Dermis microvascular lymphatic vessel endothelial cell (primary cell): ENCODE measurements at places on chromosomes 6 and 20.

- DNase-seq: peak; percentile 41
These were observed 80.0 kb upstream of the RPS6KA2 start for GRCh38 chr6:166707045-166707444.

DNA sequence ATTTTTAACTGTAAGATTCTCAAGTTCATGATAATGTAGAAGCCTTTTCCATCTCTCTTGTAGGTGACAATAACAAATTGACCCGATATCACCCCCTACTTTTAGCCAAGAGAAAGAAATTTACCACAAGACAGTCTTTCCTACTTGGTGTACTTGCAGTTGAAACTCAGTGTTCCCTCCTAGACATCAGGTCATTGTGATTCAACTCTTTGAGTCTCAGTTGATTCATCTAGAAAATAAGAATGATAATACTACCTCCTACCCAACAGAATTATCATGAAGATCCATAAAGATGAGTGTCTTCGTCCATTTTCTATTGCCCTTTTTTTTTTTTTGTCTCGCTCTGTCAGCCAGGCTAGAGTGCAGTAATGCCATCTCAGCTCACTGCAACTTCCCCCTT lies 51.3 kb upstream of the TRERF1 start:
- no peak for DNase-seq

- no peak for DNase-seq
These were observed 39.0 kb downstream of the NCOA3 start for GRCh38 chr20:47540443-47541354.

GRCh38 chr20:37922016-37922415 lies 19.1 kb downstream of the VSTM2L start:
- DNase-seq: no peak

DNA sequence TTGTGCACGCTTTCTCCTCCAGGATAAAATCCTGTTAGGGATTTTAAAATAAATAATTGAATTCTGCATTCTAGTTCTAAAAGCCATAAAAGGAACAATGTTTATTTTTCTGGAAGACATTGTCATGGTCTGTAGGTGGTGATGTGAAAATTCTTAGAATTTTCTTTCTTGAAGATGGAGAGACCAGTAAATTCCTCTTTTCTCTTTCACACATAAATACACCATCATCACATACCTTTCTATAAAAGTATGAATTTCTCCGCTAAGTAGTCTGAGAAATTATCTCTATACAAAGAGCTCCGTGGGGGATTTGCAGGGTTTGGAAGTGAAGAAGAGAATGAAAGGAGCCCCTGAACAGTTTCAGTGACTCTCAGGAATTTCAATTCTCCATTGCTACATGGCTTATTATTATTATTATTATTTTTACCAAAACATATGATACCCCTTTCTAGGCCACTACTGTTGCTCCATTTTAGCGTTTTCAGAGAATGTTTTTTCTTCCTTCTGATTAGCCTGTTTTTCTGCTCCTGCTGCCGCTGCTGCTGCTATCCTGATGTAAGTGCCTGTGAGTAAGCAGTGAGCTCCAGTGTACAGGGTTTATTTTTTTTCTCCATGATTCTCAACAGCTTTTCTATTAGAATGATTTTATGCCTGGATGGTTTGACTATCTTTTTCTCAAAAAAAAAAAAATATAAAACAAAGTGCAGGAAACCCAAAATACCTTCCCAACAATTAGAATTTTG lies 145.8 kb downstream of the SAMD5 start:
- DNase-seq: no peak

- no peak for DNase-seq
These were observed 43.3 kb downstream of the PPARD start for GRCh38 chr6:35385457-35386202.

- DNase-seq: peak; percentile 67
These were observed 706 bp downstream of the ZNF184 start for GRCh38 chr6:27472182-27472616.

- DNase-seq: no peak
These were observed 504.9 kb downstream of the DOK5 start for GRCh38 chr20:54980103-54980960.

GRCh38 chr6:154593122-154593521 lies 82.6 kb upstream of the CNKSR3 start:
- DNase-seq: no peak

DNA sequence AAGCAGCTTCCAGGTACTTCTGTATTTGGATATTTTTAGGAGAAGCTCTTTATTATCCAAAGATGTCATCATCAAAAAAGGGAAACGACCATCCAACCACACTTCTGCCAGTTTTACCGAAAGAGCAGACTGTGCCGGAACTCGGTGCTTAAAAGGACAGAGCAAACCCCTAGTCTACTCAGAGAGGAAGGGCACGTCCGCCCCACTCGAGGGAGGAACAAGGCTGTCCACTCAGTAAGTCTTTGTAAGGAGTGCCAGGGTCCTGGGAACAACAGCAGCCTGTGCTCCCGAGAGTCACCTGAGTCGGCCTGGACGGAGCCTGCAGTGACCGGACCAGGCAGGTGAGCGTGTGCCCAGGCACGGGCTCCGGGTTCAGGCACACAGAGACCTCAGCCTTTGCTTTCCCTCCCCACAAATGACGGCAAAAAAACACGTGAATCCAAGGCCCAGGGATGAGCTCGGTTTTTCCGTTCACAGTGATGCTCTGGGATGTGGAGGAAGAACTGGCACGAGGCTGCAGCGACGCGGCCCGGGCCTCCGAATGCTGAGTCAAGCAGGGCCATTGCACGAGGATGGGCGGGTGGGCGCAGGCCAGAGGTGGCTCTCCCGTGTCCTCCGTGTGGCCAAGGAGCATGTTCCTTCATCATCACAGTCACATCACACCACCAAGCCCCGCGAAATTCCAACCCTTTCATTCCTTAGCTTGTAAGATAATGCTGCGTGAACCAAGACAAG lies 17.4 kb upstream of the SLCO4A1 start:
- no peak for DNase-seq

- no peak for DNase-seq
These were observed 1192.3 kb upstream of the GJE1 start for GRCh38 chr6:140940251-140940925.

DNA sequence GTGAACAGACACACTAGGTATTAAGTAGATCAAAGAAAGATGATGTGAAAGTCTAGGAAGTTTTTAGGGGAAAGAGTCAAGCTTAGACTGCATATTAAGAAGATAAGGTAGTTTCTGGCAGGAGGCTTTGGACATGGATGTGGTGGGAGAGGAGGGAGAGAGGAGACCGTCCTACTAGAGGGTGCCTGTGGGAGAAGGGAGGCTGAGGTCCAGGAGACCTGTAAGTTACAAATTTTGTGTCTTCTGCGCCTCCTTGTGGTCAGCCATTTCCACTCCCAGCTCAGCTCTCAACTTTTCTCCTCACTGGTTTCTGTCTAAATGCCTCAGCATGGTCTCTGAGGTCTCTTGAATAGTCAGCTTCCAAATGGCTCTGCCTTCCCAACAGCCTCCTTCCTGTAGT lies 193.5 kb downstream of the UNC5CL start:
- peak; percentile 15 for DNase-seq

DNA sequence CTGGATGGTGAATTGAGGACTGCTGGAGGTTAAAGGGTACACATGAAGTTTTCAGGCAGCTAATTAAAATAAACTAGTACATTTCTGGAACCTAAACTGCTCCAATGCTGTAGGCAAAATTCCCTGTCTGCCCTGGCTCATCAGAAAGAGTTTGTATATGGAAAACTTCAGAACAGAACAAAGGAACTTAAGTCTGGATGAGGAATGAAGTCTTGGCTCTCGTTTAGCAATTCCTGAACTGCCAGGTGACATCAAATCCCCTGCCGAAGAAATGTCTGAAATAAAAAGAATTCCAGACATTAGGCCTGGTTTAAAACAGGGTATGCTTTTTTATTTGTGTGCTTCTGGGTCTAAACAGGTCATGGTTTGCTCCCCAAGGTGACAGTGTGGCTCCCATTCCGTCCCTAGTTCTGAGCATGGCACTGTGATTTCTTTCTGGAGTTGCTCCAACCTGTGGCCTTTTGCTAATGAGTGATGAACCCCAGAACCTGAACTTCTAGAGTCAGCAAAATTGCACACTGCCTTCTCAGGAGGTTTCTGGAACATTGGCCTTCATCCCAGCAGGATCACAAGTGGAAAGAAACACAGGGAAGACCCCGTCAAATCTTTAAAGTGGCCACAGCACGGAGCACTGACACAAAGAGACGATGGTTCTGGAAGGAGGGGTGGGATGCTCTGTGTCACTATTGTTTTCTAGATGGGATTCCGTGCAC lies 129.4 kb upstream of the NAA20 start:
- DNase-seq: no peak

DNA sequence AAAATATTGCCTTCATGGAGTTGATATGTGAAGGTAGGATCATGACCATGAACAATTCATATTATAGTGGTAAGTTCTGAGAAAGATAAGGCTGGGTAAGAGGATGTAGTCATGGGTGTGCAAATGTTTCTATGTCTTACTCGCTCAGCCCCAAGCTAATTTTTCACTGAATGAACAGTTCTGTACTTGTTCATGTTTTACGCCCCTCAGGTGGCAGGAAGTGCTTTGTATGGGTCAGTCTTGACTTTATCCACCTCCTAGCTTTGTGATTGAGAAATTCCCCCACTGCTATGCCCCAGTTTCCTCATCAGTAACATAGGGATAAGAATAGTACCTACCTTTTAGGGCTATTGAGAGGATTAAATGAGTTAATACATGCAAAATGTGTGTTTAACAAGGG lies 148.2 kb upstream of the KCNG1 start:
- DNase-seq: no peak

- DNase-seq: no peak
These were observed 26.3 kb downstream of the FAM50B start for GRCh38 chr6:3875486-3875885.

GRCh38 chr6:36925809-36926208 lies 28.7 kb upstream of the PI16 start:
- no peak for DNase-seq

GRCh38 chr6:152378169-152378568 lies 259.0 kb downstream of the SYNE1 start:
- no peak for DNase-seq

- DNase-seq: peak; percentile 93
These were observed 664 bp upstream of the BAG6 start for GRCh38 chr6:31652925-31653724.

DNA sequence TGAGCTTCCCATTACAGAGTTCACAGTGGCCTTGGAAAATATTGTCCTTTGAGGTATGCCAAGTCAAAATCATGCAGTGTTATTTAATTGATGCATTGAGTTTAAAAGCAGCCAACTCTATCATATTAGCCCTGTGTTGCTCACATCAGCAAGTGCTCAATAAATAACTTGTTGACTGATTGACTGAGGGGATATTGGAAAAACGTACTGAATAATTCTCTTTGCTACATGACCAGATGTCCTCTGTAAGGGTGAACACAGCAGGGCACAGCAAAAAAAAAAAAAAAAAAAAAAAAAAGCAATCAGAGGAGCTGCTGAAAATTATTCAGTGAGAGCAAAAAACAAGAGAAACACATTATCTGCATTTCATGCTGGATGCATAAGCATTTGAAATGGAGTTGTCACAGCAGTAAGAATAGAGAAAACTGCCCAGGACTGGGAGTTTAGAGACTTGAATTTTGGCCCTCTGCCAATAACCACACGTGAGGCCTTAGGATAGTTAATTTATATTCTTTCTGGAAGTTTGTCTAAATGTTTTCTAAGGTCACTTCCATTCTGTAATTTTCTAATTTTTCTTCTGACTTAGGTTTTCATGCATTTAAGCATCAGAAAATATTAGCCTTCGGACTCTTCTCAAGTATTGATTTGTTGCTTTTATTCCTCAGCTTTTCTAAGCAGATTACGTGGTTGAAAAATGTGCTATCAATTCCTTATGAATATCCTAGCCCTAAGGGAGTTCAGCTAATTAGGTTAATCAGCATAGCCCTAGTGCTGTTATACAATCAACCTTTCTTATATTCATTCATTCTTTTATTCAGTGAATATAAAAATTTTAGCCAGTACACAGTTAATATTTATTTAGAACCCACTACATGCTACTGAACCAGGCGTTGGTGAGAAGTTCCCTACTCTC lies 246.8 kb upstream of the STXBP5 start:
- DNase-seq: no peak

GRCh38 chr6:165644586-165645266 lies 18.3 kb downstream of the PDE10A start:
- DNase-seq: no peak

GRCh38 chr6:134517868-134518267 lies 200.0 kb upstream of the SGK1 start:
- peak; percentile 28 for DNase-seq

GRCh38 chr6:122806291-122806690 lies 17.2 kb downstream of the SMPDL3A start:
- no peak for DNase-seq

DNA sequence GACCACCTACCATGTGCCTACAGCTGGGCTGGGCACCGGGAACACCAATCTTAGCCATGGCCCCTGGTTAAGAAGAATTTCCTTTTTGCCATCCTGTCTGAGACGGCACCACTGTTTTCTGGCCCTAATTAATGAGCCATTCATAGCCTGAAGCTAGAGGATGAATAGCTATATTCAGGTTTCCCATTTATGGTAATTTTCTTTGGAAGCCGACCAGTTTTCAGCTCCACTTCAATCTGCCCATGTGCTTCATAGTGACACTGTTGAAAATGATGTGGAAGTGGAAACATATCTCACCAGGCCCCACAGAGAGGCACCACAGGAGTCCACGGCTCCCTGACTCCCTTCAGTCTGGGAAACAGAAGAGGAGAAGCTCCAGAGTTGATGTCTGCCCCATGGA lies 22.6 kb upstream of the ULBP3 start:
- no peak for DNase-seq
